NCI-H187 treated with DMSO at 0.1 percent for 48 hours (cell line): ENCODE measurements at places on chromosomes 7 and 10.

DNA sequence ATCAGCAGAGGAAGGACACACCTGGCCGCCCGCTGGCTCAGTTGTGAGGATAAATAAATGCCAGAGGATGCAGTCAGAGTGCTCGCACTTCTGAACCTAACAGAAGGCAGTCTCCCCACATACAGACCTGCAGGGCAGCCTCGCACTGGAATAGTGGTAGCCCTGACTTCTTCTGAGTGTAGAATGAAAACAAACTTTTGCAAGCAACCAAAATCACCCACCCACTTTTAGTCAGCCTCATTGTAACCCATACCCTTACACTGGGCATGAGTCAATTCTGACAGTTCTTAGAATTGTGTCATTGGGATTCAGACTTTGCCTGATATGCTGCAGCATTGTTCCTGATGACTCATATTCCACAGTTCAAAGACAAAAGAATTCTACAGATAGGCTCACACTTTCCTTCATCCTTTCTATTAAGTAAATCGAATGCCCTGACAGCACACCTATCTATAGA is 167.0 kb upstream of the CDK1 start:
- no peak for DNase-seq

- no peak for DNase-seq
Observed at GRCh38 chr7:50857804-50858489, 75.3 kb upstream of the GRB10 start.

- DNase-seq: no peak
Observed at GRCh38 chr7:32661501-32661900, 166.2 kb downstream of the AVL9 start.

DNA sequence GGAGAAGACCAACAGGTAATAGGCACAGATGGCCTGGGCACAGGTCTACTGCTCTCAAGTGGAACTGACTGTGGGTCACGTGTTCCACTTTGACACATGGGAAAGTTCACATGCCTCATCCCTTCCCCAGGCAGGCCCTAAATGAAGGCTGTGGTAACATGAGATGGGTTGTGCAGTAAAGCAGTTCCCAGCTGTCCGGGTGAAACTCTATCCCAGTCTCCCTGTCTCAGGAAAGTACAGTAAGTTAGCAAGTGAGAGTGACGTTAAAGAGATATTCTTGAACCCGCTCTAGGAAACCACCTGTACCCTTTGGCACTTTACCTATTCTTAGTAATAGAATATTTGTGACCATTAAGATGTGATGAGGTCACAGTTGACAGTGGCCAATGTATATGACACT is 343.7 kb upstream of the AOAH start:
- DNase-seq: peak; percentile 69

GRCh38 chr10:123507298-123507697 is 158.9 kb upstream of the GPR26 start:
- no peak for DNase-seq

GRCh38 chr7:111900283-111900682 is 305.9 kb downstream of the DOCK4 start:
- DNase-seq: no peak

- DNase-seq: no peak
Observed at GRCh38 chr10:80473692-80474596, 19.8 kb downstream of the TSPAN14 start.

DNA sequence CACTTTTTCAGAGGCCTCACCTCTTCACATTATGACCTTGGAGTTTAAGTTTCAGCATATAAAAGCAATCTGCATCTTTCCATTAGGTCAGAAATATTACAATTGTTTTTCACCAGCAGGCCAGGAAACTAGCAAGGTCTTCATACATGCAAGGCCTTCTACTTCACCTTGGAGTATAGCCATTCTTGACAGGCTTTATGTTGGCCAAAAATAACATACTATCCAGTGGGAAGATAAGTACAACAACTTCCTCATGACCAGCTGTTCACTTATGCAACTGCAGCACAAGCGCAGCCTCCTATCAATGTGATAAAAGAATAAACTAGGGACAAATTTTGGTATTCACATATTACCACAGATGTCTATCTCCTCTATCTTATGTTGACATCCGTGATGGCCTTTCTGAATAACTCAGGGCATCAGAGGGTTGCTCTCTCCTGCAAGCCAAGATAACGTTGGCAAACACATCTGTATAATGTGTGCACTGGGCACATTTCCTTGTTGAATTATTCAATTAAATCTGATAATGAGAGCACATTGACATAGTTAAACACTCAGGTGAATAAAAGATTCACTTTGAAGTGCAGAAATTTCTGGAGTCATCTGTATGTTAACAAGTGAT is 239.8 kb downstream of the FZD1 start:
- DNase-seq: no peak

DNA sequence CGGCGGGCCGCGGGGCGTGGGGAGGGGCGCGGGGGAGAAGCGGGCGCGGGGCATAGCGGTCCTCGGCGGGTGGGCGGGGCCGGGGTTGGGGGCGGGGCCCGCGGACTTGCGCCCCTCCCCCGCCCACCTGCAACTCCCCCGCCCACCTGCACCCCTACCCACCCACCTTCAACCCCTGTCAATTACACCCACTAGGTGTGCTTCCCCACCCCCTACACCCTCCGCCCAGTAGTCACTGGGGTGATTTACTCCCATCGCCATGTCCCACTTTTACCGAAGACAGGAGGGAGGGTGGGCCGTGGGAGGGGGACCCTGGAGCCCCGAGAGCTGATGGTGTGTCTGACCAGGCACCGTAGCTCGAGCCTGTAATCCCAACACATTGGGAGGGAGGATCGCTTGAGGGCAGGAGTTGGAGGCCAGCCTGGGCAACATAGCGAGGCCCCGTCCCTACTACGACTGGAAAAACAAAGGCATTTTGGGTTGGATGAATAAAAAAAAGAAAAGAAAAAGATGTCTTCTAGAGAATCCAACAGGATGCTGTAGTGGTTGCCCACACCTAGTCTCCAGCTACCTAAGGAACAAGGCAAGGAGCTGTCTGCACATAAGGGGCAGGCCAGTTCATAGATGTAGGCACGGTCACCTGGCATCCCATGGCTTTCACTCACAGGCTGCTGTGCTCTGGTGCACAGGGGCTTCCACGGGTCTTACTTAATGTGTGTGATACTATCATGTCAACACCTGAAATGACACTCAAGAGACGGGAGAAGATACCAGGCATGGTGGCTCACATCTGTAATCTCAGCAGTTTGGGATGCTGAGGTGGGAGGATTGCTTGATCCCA is 761 bp downstream of the KCTD7 start:
- no peak for DNase-seq

DNA sequence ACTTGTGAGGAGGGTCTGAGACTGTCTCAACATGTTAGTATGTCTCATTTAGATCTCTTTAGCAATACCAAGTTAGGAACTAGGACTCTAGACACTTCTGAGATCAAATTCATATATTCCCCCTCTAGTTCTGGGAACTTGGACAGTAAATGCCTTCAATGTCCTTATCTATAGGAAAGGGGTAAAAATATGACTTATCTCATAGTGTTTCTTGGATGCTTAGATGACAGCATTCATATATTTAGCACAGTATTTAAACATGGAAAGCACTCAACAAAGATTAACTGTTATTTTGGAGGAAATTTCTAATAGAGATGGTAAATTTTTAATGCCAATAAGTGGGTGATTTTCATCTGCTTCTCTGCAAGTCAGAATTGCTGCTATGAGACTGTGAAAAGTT is 154.6 kb downstream of the CTNNA3 start:
- no peak for DNase-seq

GRCh38 chr7:75565132-75565837 is 73.2 kb downstream of the SPDYE5 start:
- DNase-seq: no peak

- DNase-seq: no peak
Observed at GRCh38 chr10:25902002-25902401, 32.0 kb upstream of the MYO3A start.

DNA sequence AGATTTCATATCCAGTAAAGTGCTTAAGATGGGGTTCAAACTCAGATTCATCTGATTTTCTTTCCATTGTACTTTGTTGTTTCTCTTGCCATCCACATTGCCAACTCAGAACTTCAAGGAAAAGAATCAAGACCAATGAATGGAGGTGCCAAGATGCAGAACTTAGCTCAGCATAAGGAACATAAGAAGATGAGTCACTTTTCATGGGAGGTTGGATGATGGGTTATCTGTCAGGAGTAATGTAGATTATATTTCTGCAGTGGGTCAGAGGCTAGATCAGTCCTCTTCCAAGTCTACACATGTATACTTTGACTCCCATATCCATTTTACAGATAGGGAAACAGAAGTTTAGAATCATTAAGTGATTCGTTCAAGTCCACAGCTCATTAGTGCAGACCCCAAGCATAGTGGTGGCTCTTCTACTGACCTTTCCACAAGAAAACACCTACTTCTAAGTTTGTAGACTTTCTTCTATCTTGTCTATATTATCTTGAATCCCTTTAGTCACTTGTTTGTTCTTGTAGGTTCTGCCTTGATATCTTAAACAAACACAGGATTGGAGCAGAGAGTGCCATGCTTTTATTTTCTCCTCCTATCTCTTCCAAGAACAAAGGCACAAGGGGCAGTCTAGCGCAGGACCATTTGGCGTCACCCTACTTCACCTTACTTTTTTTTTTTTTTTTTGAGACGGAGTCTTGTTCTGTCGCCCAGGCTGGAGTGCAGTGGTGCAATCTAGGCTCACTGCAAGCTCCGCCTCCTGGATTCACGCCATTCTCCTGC is 14.0 kb upstream of the ADD3 start:
- no peak for DNase-seq

- DNase-seq: no peak
Observed at GRCh38 chr7:1950452-1951158, 280.5 kb downstream of the ELFN1 start.

DNA sequence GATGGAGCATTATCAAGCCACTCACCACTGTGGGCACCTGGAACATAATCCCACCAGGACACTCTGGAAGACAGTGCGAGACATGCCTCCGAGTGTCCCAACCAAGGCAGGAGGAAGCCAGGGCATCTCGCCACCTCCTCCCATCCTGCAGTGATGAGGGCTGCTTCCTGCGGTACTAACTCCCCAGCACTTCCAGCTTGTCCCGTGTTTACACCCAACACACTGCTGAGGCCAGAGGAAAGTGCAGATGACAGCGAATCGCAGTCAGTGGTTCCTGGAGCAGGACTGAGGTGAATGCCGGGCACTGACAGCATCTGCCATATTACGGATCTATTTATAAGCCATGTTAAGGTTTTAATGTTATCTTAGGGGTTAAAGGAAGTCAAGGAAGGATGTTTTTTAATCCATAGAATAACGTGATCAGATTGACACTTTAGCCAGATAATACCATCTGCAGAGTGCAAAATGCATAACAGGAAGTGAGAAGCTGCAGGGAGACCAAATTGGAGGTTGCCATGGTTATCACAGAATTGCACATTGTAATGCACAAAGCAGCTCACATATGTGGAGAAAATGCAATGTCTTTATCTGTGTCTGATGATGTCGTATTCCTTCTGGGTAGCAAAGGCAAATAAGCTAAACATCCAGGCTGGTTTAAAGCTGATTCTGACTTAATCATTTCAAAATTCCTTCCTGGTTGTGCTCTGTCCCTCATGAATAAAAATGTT is 314.1 kb upstream of the C7orf33 start:
- DNase-seq: no peak

- no peak for DNase-seq
Observed at GRCh38 chr7:112881-113280, 79.5 kb upstream of the FAM20C start.

DNA sequence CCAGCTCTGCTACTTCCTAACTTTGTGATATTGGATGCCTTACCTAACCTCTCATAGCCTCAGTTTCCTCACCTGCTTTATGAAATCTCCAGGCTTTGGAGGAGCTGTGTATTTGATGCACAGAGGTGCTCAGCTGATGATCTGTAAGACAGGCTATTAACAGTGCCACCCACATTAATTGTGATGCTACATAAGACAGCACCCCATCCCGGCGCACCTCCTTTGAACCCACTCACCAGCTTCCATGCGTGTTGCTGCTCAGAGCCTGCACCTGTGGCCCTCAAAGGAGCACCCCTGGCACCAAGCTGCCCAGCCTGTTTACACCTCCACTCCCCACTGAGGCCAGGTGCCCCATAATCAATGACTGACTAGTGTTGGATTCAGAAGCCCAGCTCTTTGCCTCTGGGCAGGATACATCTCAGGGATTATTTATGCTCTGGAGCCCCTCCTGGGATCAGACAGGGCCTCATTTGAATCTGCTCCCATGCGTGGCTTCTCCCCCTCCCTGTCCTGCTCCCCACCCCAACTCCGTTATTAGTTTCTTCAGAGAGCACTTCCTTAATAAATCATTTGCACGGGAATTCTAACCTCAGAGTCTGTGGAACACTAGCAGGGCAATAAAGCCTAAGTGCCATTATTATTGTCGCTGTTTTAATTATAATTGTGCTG is 87.7 kb downstream of the GFRA1 start:
- no peak for DNase-seq

DNA sequence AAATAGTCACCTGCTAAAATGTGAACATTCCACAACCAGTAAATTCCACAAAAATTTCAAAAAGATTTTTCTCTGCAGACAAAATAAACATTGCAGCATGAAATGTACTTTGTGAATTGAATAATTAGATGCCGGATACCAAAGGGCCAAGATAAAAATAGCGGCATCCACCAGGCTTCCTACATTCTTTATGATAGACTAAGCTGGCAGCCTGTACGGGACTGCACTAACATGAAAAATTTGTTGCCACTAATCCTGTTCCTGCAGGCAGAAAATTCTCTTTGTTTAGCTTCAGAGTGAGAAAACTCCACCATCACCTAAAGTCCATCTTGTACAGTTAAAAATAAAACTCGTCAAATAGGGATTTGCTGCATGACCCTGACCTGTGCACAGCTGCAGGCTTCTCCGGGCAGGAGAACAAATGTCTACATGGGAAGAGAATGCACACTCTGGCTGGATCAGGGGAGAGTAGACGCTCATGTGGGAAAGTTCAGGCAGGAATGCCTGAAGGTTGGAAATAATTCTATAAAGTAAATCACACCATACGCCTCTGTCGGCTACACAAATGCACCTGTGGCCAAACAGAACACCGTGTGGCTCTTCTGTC is 15.6 kb upstream of the ADO start:
- no peak for DNase-seq

DNA sequence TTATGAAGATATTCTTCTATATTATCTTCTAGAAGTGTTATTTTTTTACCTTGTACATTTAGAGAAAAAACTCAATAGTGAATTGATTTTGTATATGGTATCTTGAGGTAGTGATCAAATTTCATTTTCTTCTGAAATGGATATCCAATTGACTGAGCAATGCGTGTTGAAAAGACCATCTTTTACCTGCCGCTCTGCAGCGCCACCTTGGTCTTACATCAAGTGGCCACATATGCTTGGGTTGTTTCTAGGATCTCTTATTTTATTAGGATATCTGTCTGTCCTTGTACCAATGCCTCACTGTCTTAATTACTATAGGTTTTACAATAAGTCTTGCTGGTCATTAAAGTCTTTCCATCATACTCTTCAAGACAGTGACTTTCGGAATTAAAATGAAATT is 53.0 kb downstream of the CUL2 start:
- no peak for DNase-seq
